Stimulated activated CD8-positive, alpha-beta memory T cell treated with anti-CD3 and anti-CD28 coated beads, Interleukin-2, amount 100 ng/mL, for 1 hour (primary cell): ENCODE measurements at places on chromosomes 1 and 21.

DNA sequence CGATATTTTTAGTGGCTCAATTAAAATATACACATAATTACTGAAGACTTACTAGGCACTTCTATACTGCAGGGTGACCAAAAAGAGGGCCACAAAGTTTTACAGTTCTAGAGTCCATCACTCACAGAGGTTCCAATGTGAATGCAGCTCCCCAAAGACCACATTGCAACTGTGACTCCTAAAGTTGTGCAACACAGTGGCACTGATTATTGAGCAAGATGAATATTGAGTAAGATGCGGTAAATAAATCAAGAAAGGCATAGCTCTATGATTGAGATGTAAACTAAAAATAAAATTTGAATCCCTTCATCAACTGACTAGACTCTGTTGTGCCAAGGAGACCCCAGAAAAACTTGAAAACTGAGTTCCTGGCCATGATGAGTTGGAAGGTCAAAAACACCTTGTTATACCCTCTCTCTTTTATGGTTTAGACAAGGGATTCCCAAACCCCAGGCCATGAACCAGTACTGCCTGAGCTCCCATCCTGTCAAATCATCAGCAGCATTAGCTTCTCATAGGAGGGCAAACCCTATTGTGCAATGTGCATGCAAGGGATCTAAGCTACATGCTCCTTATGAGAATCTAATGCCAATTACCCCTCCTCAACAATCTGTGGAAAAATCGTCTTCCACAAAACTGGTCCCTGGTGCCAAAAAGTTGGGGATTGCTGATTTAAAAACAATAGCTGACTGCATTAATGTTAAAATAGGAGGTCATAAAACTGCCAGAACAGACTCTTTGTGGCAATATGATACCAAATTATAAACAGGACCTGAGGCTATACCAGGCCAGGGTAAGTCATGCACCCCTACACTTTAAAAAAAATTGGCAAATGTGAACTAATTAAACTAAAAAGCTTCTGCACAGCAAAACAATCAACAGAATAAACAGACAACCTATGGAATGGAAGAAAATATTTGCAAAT, 94.3 kb downstream of the ADGRL4 start:
- no peak for DNase-seq

DNA sequence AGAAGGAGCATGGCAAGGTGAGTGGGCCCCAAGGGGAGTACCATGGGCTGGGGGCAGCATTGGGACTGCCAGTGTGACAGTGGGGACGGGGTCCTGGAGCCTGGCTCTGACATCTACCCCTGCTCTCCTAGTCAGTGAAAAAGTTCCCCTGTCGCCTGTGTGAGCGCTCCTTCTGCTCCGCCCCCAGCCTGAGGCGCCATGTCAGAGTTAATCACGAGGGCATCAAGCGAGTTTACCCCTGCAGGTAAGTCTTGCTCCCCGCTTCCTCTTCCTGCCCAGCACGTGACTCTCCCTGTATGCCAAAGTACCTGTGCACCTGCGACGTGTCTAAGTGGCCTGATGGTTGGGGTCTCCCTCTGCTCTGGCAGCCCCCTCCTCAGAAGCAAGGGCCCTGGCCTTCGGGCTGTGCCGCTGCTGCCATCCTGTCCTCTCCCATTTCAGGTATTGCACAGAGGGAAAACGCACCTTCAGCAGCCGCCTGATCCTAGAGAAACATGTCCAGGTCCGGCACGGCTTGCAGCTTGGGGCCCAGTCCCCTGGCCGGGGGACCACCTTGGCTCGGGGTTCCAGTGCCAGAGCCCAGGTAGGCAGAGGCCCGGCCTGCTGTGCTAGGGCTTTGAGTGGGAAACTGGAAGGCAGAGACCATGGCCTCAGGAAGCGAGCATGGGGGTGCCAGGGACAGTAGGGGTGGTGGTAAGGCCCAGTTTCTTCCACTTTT, 8.1 kb downstream of the ZNF687 start:
- no peak for DNase-seq

- DNase-seq = no peak
Measured at GRCh38 chr1:99170516-99170915, 93.8 kb upstream of the PLPPR4 start.

- no peak for DNase-seq
Measured at GRCh38 chr1:98659879-98660278, 1.6 kb upstream of the SNX7 start.

GRCh38 chr1:180167721-180168467, 13.2 kb downstream of the QSOX1 start:
- DNase-seq = no peak

DNA sequence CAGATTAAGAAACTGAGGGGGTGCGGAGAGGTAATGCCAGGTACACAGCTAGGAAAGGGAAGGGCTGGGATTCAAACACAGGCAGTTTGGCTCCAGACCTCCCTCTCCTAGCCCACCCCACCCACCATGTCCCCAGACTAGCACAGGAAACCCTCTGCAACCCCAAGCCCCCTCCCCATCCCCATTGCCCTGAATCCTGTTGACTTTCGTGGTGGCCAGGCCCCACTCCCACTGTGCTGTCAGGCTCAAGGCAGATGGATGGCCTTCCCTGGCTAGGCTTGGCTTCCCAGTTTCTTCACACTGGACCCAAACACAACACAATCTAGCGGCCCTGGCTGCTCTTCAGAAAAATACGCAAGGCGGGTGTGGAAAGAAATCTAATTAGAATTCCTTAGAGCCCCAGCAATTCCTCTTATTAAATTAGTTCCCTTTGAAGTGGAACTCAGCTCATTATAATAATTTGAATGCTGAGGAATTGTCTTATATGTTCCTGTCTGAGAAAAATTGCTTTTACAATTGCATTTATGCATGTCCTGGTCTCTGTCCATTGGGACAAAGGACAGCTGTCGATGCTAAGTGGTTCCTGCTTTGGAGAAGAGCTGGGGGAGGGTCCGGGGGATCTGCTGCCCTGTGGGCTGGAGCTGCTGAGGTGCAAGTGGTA, 97.4 kb downstream of the SYF2 start:
- no peak for DNase-seq

GRCh38 chr1:203932556-203932955, 71.2 kb downstream of the SNRPE start:
- DNase-seq = no peak

DNA sequence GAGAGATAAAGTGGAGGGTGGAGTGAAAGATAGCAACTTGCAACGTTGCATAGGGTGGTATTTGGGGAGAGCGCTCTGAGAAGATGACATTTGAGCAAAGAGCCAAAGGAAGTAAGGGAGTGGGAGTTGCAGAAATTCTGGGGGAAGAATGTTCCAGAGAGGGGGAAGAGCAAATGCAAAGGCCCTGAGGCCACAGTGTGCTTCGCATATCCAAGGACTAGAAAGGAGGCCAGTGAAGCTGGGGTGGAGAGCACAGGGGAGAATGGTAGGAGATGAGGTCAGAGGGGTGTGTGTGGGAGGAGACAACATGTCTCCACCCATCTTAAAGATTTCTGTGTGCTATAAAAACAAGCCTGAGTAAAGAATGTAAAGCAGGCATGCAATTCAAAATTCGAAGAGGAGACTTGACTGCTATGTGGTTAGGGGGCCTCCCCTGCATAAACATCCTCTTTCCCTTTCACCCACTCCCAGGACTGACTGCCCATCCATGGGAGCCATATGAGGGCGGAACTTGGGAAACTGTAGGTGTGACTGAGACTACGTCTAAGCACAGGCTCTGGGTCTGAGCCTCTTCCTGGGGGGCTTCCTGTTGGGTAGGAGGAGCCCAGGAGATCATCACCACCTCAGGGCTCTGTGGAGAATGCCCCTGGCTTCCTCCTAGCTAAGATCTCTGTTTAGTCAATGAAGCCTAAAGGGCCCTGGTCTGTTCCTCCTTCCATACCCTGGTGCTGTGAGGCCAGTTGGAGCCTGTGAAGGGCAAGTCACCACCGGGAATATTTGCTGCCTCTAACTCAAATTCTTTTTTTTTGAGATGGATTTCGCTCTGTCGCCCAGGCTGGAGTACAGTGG, 2.9 kb upstream of the CLIC4 start:
- no peak for DNase-seq

DNA sequence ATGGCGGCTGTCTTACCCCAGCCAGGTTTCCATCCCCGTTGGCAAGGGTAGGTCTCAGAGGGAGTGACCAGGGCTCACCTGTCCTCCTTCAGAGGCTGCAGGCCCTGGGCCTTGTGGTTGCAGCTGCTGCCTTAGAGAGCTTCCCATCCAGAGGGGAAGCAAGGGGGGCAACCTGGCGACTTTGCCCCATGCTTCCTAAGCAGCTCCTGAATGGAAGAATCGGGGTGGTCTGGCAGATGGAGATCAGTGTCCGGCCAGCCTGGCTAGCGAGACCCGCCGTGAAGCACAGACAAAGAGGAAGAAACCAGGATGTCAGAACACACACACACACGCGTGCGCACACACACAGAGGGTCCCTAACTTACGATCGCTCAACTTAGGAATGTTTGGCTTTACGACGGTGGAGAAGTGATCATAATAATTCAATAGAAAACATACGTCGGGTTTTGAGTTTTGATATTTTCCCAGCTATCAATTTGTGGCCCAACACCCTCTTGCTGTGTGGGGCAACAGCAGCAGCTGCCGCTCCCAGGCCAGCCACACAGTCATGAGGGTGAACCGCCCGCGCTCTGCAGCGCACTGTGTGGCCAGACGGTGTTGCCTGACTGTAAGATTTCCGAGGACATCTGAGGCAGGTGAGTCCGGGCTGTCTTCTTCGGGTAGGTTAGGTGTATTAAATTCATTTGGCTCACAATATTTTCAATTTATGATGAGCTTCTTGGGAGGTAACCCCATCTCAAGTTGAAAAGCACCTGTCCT, 113.0 kb upstream of the ARHGEF16 start:
- DNase-seq = no peak

DNA sequence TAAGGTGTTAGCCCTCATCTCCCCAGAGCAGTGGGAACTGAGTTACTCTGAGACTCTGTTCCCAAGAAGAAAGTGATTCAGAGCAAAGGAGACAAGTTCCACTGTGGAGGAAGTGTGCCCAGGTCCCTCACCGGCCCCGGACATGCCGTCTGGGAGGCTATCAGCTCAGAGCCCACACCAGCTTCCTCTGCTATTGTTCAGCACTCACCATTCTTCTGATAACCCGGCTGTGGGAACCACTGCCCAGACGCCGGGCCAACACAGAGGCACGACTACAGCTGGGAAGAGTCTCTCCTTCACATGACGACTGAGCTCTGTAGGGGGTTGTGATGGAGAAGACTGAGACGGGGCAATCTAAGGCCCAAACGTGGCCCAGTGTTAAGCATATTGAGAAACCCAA, 34.2 kb upstream of the GJA5 start:
- no peak for DNase-seq

DNA sequence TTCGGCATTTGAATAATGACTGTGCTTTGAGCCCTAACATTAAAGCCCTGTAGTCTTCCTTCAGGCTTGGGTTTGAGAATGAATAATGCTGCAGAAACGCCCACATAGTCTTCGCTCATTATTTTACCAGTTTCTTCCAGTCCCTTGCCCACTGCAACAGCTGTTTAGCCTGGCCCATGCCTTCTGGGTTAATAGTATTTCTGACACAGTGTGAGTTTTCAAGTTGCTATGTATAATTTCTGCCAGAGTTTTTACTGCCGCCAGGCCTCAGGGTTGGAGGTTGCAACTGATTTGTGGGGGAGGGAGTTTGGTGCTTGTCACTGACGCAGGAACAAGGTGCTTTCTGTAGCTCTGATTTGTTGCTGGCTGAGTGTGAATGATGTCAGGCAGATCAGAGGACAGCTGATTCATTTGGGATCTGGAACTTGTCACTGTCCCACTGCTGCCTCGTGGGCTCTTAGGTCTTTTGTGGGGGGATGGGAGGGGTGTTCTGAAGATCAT, 109.8 kb downstream of the MAST2 start:
- no peak for DNase-seq

DNA sequence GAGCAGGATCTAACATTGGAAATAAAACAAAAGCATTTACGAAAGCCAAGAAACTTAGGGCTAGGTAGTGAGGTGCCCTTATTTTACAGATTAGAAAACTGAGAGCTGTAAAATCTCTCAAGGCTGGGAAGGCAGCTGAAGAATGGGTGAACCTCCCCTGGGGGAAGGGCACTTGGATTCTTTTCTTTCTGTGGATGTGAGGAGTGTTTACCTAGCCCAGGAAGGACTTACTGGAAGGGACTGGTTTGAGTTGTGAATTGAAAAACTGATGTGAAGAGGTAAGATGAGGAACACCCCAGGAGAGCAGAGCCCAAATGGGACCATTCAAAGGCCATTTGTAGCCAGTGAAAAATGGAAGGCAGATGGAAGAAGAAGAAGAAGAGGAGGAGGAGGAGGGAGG, 74.7 kb upstream of the NGF start:
- no peak for DNase-seq

DNA sequence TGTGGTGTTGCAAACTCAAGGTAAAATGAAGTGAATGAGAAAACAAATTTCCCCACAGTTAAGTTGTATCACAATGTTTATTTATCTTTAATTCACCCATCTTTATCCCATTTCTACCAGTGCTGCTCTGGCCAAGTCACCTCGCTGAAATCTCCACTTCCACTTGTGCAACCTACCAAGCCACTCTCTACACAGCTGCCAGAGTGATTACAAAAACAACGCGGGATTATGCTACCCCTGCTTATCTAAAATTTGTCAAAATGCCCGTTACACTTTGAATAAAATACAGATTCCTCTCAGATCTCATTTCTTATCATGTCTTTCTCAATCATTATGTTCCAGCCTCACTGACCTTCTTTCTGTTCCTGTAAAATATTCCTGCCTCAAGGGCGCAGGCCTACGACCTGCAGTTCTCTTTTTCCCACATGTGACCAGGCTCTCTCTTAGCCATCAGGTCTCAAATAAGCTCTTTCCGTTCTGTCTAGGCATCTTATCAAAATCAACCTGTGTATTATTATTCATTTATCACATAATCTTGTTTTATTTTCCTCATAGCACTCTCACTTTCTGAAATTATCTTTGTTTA, 95.6 kb downstream of the NTMT2 start:
- DNase-seq = no peak

- DNase-seq = no peak
Measured at GRCh38 chr21:35077975-35078374, 28.9 kb upstream of the RUNX1 start.

DNA sequence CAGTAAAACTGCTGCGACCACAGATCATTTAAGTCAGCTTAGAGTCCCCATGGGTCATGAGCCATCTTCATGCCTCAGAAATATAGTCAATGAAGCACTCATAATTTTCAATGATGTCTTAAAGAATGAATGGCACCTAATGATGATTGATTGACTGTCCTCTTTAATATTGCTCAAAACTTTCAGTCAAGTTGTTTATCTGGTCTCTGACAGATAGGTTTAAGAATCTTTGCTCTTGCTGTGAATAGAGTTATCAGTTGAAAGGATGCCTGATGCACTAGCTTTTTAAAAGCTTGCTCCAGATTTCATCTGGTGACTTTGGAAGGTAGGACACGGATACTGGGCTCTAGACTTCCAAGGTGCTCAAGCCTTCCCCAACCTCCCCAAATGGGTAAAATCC, 45.1 kb downstream of the COLGALT2 start:
- DNase-seq = no peak

GRCh38 chr1:30183895-30184294, 539.5 kb downstream of the MATN1 start:
- DNase-seq = no peak

GRCh38 chr1:240508201-240508600, 103.8 kb downstream of the GREM2 start:
- DNase-seq = no peak

- DNase-seq = no peak
Measured at GRCh38 chr21:39029900-39030884, 153.1 kb downstream of the PSMG1 start.

- peak; percentile 39 for DNase-seq
Measured at GRCh38 chr1:203593723-203594122, 32.9 kb upstream of the ATP2B4 start.
